A549 treated with Hydrocortisone at 1 μM for 4 hours (cell line): ENCODE measurements at places on chromosomes 16 and 17. TPM values are rescaled to one million over a fixed set of nuclear protein-coding genes. Genes with fewer than 3 reads are reported as not detected.

FBXW10 gene
- total RNA-seq: 0.92 to 1.3 TPM (median 1.3 TPM) in 5 replicates

CTRB1 gene
- total RNA-seq: not detected in 5 replicates

STAC2 gene
- 3.5 to 4.8 TPM (median 4.0 TPM) in 5 replicates for total RNA-seq

FBXO39 gene
- total RNA-seq: not detected in 5 replicates

KRT40 gene
- not detected in 5 replicates for total RNA-seq

PHKB gene
- total RNA-seq: 24.7 to 36.2 TPM (median 31.5 TPM) in 5 replicates

CES5A gene
- total RNA-seq: not detected in 5 replicates

UMOD gene
- total RNA-seq: not detected in 5 replicates

ANKRD40CL gene
- total RNA-seq: not detected in 5 replicates

MYH1 gene
- not detected in 5 replicates for total RNA-seq

CTRL gene
- total RNA-seq: 1.1 to 2.0 TPM (median 1.5 TPM) in 5 replicates

SLC16A6 gene
- 0.29 to 0.69 TPM (median 0.30 TPM) in 5 replicates for total RNA-seq

TEKT1 gene
- total RNA-seq: 0.03 to 0.27 TPM (median 0.16 TPM) in 5 replicates

CD300E gene
- not detected in 5 replicates for total RNA-seq

TEKT5 gene
- 0.08 to 0.17 TPM (median 0.16 TPM) in 3 of 5 replicates, not detected in the others for total RNA-seq

PRKCB gene
- 0.13 to 0.34 TPM (median 0.15 TPM) in 5 replicates for total RNA-seq

PIGW gene
- 22.5 to 32.3 TPM (median 23.4 TPM) in 5 replicates for total RNA-seq

MYH8 gene
- not detected in 5 replicates for total RNA-seq

PIP4K2B gene
- 35.3 to 47.1 TPM (median 39.4 TPM) in 5 replicates for total RNA-seq

PRAC1 gene
- total RNA-seq: not detected in 5 replicates

SCIMP gene
- total RNA-seq: not detected in 5 replicates

KRT9 gene
- total RNA-seq: not detected in 5 replicates

FOXN1 gene
- 0.02 to 0.05 TPM in 2 of 5 replicates, not detected in the others for total RNA-seq

CES2 gene
- 32.6 to 40.2 TPM (median 35.1 TPM) in 5 replicates for total RNA-seq

NPIPB13 gene
- total RNA-seq: 1.7 to 3.0 TPM (median 2.7 TPM) in 5 replicates

NPIPA3 gene
- total RNA-seq: 1.0 to 1.9 TPM (median 1.3 TPM) in 5 replicates

CD19 gene
- total RNA-seq: 0.06 TPM in 1 of 5 replicates, not detected in the others

OTOA gene
- total RNA-seq: 0.05 to 0.16 TPM (median 0.09 TPM) in 5 replicates

CCL8 gene
- total RNA-seq: not detected in 5 replicates

MT1A gene
- total RNA-seq: 22.0 to 34.8 TPM (median 26.9 TPM) in 5 replicates

PLEKHH3 gene
- 11.6 to 16.4 TPM (median 16.0 TPM) in 5 replicates for total RNA-seq

AMFR gene
- 59.0 to 73.2 TPM (median 68.4 TPM) in 5 replicates for total RNA-seq

CSH1 gene
- total RNA-seq: not detected in 5 replicates

ATP2A1 gene
- 1.9 to 3.6 TPM (median 2.1 TPM) in 5 replicates for total RNA-seq

GNG13 gene
- 0.14 TPM in 1 of 5 replicates, not detected in the others for total RNA-seq

ERBB2 gene
- 29.9 to 37.8 TPM (median 33.7 TPM) in 5 replicates for total RNA-seq

DRC3 gene
- 2.2 to 2.6 TPM (median 2.3 TPM) in 5 replicates for total RNA-seq

DPEP2 gene
- not detected in 5 replicates for total RNA-seq

KRTAP1-5 gene
- not detected in 5 replicates for total RNA-seq

TBC1D3 gene
- total RNA-seq: not detected in 5 replicates

TRIM47 gene
- 134 to 188 TPM (median 179 TPM) in 5 replicates for total RNA-seq

NOXO1 gene
- total RNA-seq: 0.17 to 0.29 TPM (median 0.20 TPM) in 5 replicates

ZP2 gene
- total RNA-seq: not detected in 5 replicates

CCL11 gene
- total RNA-seq: not detected in 5 replicates

USP6 gene
- 0.02 TPM in 5 replicates for total RNA-seq

MIEF2 gene
- 8.3 to 10.5 TPM (median 10.3 TPM) in 5 replicates for total RNA-seq

IGF2BP1 gene
- 53.9 to 82.6 TPM (median 75.7 TPM) in 5 replicates for total RNA-seq

FOXF1 gene
- total RNA-seq: 0.03 TPM in 2 of 5 replicates, not detected in the others

CBX1 gene
- 75.8 to 116 TPM (median 77.1 TPM) in 5 replicates for total RNA-seq

B3GNT9 gene
- 7.0 to 9.5 TPM (median 8.9 TPM) in 5 replicates for total RNA-seq

ZACN gene
- total RNA-seq: 0.13 to 0.53 TPM (median 0.33 TPM) in 5 replicates

SECTM1 gene
- 1.4 to 3.6 TPM (median 2.1 TPM) in 5 replicates for total RNA-seq

PRR35 gene
- total RNA-seq: 0.14 to 0.22 TPM (median 0.16 TPM) in 5 replicates

SLC52A1 gene
- 0.54 to 1.2 TPM (median 0.73 TPM) in 5 replicates for total RNA-seq

NDE1 gene
- 30.7 to 44.6 TPM (median 37.7 TPM) in 5 replicates for total RNA-seq

TIGD7 gene
- total RNA-seq: 0.79 to 1.5 TPM (median 1.2 TPM) in 5 replicates

TBX21 gene
- 0.13 to 0.23 TPM (median 0.16 TPM) in 5 replicates for total RNA-seq

GALR2 gene
- 0.89 to 1.8 TPM (median 1.7 TPM) in 5 replicates for total RNA-seq
